Suppressor macrophage treated with lipopolysaccharide for 4 hours (primary cell): ENCODE measurements at places on chromosomes 2 and 18.

- DNase-seq, result no peak
These were observed 94.2 kb upstream of the LHCGR start for GRCh38 chr2:48849770-48850169.

DNA sequence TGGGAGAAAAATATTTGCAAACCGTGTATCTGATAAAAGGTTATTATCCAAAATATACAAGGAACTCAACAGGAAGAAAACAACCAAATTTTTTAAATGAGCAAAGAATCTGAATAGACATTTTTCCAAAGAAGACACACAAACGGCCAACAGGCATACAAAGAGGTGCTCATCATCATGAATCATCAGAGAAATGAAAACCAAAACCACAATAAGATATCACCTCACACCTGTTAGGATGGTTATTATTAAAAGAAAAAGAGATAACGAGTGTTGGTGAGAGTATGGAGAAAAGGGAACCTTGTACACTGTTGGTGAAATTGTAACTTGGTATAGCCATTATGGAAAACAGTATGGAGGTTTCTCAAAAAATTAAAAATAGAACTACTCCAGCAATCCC, 463.3 kb downstream of the IRS1 start:
- no peak for DNase-seq

DNA sequence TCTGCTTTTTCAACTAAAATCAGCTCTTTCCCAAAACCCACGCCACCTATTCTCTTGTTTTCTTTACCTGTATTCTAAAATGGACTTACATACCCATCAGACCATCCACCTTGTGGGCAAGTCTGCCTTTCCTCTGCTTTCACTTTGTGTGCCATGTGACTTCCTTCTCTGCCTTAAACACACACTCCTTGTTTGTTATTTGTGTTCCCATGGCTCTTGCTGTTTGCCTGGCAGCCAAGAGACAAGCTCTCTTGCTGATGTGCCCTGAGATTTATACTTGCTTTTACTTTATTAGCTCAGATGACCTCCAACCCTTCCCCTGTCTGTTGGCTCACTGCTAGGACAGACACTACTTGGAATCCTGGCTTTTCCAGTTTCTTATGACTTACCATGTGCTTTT, 309.7 kb upstream of the LRRTM4 start:
- no peak for DNase-seq

GRCh38 chr2:120985997-120986651, 250.5 kb downstream of the GLI2 start:
- no peak for DNase-seq

DNA sequence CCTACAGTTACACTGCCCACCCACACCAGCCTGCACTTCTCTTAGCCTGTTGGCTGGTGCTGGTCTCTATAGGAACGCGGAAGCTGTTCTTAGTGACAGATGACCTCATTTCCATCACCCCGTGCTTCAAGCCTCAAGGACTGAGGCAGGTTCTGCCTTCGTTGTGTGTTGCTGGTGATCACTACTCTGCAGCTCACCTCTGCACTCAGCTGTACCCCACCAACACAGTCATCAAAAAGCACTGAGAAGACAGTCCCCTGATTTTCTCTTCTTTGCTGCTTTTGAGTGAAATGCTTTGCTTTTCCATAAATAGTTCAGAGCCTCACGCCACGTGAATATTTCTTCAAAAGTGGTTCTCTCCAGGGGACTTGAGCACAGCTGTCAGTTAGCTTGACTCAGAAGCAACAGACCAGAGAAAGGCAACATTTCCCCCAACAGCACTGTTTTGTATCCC, 225.7 kb upstream of the CCDC150 start:
- peak; percentile 5 for DNase-seq

GRCh38 chr2:37616677-37617005, 54.8 kb downstream of the CDC42EP3 start:
- no peak for DNase-seq

DNA sequence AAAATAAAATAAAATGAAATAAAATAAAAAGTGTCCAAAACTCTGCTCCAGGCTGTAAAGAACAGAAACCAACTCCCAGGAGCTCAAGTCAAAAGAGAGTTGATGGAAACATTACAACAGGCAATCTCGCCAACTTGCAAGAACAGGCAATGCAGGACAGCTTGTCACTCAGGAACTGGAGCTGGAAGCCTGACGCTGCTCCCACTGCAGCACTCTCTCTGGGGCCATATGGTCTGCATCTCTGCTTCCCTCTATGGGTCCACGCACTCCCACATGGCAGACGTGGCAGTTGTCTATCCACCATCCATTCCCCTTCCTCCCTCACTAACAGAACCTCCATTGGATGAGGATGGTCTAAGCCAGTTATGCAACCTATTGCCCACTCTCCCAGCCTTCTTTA, 23.3 kb upstream of the ARPC2 start:
- DNase-seq, result no peak

DNA sequence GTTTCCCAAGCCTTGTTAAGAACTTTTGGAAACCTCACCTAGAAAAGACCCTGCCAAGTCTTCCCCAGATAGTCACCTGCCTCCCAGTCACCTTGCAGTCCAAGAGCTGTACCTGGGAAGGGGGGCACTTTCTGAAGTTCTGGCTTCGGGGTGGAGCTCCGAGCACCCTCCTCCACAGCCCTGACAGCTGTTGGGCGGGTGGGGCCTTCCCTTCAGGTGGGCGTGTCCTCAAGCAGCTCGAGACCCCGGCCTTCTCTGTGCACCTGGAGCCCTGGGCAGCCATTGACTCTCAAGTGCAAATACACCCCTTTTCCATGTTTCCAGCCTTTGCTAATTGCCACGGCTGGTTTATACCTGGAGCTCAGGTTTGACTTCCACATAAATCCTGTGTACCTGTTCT, 37.0 kb upstream of the IGFBP5 start:
- no peak for DNase-seq

- no peak for DNase-seq
These were observed 93.6 kb downstream of the EPHA4 start for GRCh38 chr2:221478485-221478863.

DNA sequence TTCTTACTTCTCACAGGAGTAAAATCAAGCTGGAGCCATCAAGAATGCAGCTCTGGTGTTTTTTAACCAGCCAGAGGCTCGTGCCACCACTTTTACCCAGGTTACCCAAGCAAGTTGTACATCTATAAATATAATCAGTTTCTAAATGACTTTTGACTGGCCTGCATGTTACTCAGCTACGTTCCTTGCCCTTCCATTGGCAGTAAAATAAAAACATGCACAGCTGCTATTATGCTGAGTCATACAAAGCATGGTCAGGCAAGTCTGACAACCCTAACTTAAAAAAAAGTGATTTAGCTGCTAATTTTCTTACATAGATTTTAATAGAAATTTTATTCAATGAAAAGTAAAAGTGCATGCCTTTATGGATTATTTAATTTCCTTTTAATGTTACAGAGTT, 111.7 kb upstream of the CSRNP3 start:
- DNase-seq, result no peak

DNA sequence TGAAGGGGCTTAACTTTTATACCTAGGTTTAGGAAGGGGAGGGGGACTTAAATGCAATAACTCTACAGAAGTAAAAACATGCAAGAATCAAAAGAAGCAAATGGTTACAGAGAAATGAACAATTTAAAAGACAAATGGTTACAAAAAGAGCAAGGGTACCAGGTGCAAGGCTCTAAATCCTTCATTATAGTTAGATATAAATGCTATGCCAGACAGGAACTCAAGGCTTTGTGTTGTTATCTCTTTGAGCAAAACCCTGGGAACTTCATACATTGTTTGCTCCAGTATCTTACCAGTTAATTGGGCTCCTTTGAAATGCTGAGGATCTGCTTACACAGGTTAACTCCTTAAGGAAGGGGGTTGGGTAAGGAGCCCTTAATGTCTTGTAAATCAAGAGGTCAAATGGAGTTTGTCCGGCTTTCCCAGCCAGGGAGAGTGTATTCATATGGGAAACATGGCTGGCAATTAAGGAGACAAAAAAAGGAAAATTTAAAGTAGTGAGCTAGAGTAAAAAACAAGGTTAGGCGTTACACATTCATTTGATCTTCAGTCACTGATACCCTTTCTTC, 347.5 kb downstream of the CELF4 start:
- no peak for DNase-seq

DNA sequence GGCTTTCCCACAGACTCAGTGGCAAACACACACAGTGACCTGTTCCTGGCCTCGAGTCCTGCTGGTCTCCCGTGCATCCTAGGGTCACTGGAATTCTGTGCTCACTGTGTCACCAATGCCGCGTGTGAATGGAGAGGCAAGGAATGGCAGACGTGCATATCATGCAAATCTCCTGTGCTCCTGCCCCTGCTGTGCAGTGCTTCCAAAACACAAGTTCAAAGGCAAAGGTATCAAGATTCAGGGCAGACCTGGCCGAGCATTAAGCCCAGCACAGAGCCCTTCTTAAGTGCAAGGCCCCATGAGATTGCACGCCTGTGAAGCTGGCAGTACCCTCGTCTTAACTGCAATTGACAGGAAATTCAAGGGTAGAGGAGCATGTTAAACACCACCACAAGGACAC, 129.1 kb downstream of the NDUFA10 start:
- no peak for DNase-seq

DNA sequence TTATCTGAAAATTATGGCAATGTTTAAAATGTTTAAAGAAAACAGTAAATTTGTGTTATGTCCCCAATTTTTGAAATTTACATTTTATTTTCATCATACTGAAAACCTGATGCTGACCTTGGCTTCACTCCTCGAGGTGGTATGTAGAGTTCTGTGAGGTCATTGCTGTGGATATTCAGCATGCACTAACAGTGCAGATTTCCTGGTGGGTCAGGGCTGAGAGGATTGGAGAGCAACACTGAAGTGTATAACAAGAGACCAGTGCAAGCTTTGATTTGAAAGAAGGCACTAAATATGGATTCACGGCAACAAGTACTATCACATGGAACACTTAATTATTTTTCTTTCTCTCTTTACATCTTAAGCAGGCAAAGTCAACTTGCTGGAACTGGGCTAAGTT, 134.1 kb downstream of the SLC8A1 start:
- DNase-seq, result no peak

DNA sequence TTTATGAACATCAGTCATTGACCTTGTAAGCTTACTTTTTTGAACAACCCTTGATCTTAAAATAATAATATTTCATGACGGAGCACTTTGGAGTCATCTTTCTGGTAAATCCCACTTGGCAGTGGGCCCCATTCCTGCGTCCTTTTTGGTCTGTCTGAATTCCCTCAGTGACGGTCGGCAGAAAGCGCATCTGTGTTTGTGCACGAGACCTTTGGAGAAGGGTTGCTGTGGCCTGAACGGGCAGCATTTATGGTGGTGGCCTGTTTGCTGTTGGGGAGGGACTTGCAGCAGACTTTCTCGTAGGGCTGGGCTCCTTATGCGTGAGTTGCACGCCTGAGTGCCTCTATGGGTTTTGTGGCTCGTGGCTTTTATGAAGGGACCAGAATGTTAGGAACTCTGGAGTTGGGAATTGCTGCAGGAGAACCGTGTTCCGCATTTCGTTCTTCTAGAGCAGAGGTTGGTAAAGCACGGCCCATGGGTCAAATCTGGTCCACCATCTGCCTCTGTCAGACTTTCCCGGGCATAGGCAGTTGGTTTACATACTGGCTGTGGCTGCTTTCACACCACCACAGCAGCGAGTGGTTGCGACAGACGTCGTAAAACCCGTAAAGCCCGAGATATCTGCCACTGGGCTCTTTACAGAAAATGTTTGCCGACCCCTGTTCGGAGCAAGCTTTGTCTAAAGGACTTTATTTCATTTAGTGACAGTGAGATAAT, 30.8 kb downstream of the LPIN1 start:
- DNase-seq, result no peak

- DNase-seq, result peak; percentile 58
These were observed 27.3 kb downstream of the ZAP70 start for GRCh38 chr2:97740590-97741182.

DNA sequence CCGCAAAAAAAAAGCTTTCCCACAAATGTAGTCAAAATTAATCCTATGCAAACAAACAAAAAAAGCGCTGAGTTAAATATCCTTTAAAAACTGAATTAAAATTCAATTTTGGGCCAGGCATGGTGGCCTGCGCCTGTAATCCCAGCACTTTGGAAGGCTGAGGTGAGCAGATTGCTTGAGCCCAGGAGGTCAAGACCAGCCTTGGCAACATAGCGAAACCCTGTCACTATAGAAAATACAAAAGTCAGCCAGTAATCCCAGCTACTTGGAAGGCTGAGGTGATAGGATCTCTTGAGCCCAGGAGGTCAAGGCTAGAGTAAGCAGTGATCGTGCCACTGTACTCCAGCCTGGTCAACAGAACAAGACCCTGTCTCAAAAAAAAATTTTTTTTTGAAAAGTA, 8.8 kb upstream of the MARCHF7 start:
- no peak for DNase-seq

DNA sequence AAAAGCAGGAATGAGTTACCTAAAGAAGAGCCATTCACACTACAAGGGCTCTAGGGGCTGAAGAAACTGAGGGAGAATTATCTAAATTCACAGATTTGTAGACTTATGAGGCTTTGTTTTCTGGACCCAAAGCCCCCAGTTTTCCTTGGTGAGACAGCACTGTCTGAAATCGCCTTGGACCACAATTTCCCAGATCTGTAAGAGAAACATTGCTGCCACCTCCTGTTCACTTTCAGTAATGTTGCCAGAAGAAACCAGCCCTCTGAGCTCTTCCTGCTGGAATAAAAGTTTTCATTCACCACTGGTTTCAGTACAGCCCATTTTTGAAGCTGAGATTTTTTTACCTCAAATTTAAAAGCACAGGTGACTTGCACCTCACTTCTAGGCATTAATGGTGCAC, 169.2 kb downstream of the CDH20 start:
- DNase-seq, result peak; percentile 54

- no peak for DNase-seq
These were observed 178.6 kb upstream of the RBMS1 start for GRCh38 chr2:160672211-160672610.

DNA sequence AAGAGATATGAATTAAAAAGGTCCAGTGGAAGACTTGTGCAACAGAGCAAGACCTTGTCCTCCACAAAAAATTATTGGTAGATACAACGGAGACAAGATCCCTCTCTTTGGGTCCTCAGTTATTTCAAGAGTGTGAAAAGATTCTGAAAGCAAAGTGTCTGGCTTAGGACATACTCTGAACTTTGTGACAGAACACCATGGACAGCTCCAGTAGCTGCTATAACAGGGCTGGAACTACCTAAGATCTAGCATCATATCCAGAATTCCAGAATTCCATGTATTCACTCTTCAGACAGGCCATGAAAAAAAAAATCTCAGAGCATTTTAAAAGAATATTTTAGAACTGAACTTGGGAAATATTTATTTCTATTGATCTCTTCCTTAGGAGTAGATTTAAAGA, 74.8 kb upstream of the ZBTB14 start:
- DNase-seq, result no peak

DNA sequence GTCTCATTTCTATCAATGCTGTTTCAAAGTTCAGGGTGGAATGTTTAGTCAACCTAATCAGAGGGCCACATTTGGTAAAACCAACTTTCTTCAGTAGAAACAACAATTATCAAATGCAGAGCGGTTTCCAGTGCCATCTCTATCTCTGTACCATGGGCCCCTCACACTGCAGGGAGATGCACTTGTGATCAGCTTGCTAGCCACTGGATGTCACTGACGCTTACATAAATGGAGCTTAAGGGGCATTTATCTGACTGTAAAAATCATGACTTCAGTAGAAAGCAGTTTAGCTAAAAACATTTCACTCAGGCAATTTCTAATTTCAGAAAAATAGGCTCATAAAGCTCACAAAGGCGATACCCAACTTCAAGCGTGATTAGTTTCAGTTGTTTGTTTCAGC, 678.0 kb downstream of the ZEB2 start:
- DNase-seq, result no peak
